ENCODE measurements at places on chromosomes 13 and 19.

- peak; percentile 81 for DNase-seq
Measured at GRCh38 chr13:67229481-67230403, at the start of gene PCDH9. TSS of gene PCDH9 (minus strand) at chr13:67230336. CDS start at chr13:67228440, 1,896 bp downstream.

DNA sequence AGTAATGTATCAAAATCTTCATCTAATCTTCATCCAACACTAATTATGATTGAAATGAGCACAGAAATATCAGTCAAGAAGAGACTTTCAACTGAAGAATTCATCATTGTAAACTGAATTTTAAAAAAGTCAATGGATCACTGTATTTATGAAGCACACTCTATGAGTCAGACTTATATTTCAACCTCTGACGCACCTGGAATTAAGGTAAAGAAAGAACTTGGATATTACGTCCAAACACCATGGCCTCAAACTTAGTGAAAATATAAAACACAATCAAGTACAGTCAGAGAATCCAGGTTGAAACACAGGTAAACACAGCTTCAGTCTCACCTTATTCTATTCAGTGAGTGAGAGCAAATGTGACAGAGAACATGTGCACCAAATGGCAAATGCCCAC, 39.5 kb downstream of the MIPEP start:
- DNase-seq, result no peak

DNA sequence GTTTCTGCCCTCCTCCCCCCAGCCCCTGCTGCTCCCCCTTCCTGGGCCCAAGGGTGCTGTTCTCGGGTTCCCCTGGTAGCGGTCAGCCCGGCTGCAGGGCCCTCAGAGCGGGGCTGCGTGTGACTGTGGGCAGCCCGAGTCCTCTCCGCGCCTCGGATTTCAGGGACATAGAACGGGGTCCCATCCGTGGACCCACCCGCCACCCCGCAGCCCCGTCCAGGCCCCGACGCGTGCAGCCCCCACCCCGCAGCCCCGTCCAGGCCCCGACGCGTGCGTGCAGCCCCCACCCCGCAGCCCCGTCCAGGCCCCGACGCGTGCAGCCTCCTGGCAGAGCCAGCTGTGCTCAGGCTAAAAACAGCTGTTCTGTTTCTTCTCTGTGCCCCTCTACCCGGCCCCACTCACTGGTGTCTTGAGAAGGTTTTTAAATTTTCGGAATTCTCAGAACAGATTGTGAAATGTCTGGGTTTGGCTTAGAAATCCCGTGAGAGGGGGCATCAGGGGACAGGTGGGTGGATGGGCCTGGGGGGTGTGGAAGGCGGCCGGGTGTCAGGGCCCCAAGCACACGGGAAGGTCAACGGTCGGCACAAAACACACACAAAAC, 5.5 kb upstream of the PRTN3 start:
- no peak for DNase-seq

GRCh38 chr19:7250951-7251350, 43.3 kb downstream of the INSR start:
- DNase-seq, result no peak

DNA sequence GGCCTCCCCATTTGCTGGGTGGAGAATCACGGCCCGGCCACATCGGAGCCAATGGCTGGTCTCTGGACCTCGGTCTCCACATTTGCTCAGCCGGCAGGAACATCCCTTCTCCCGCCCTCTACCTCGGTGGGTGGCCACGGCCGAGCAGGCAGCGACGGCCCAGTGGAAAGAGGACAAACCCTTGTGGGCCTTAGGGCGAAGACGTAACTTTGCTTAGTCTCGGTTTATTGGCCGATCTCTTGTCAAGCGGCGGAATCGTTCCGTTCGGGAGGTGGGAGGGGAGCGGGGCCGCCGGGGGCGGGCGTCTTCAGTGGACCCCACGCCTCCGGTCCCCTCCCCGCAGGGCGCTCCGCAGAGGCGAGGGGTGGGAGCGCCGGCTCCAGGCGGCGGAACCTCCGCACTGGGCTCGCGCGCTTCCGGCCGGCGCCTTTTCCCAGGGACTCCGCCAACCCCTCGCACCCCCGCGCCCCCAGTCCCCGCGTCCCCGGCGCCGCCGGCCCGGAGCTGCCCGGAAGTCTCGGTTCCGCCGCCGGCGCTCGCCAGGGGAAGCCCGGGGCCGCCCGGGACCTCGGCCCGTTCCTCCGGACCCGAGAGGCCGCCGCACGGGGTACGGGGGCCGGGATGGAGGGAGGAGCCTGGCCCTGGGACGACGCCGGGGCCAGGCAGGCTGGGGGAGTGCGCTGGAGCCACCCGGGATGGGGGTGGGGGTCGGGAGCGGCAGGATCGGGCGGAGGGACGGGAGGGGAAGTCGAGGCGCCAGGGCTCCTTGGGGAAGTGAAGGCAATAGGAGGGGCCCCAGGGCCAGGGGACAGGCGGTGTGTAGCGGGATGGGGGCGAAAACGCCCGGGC, at the start of gene ZNF580:
TSS of gene ZNF580 (plus strand) at position 426 of the 849 bp plus-strand sequence. CDS start 1,507 bp downstream, outside the sequence.
- peak; percentile 35 for DNase-seq

- no peak for DNase-seq
Measured at GRCh38 chr19:14439014-14439413, 5.9 kb downstream of the PKN1 start.

DNA sequence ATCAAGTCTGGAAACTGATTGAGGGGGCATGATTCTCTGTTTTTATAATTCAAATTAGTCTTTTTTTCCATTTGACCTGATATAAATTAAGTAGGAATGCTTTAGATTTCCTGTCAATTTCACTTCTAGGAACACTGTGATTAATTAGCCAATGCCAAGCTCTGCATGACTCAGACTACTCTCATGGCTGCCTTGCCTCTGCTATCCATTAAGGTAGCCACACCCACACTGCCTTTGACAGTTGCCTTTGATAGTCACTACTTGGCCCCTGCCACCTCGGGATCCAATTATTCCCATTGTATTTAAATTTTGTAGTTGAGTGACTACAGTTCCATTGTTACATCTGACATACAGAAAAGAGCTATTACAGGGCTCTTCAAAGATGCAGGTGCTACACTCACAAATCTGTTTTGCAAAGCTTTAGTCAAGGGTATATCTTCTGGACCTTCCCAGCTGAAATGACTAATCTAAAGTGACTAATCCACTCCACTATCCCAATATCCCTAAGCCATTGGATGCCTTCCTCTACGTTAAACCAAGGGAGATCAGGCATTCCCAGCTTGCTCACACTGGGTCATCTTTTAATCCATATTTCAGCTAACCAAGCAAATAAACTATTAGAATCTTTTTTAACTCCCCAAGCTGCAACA, 1193.1 kb upstream of the MIR17HG start:
- no peak for DNase-seq

Measured in CD4-positive, alpha-beta memory T cell (primary cell).